ENCODE measurements at places on chromosomes 11 and 22.

DNA sequence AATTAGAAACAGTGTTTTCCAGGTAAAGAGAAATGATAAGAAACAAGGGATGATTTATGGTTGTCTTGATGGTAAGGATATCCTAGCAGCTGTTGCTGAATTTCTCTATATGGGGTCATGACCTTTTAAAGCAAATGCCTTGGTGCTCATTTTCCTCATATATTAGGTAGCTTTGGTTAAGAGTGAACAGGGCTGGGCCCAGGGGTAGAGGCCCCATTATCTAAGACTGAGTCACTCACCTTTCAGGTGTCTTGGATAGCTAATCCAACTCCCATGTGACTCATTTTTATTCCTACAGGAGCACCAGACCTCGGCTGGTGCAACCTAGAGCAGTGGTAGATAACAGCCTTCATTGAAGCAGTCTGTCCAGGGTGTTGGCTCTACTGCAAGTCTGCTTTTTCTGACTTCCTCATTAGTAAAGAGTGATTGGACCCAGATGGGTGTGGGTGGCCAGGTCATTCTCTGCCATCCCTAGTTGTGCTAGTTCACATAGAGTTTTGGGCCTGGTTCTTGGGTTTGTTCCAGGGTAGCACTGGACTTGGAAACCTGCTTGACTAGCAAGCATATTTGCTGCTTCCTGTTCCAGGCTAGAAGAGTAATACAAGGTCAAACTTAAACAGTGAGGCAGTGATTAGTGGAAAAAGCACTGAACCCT lies 37.4 kb downstream of the CTNND1 start:
- DNase-seq, result peak; percentile 19

DNA sequence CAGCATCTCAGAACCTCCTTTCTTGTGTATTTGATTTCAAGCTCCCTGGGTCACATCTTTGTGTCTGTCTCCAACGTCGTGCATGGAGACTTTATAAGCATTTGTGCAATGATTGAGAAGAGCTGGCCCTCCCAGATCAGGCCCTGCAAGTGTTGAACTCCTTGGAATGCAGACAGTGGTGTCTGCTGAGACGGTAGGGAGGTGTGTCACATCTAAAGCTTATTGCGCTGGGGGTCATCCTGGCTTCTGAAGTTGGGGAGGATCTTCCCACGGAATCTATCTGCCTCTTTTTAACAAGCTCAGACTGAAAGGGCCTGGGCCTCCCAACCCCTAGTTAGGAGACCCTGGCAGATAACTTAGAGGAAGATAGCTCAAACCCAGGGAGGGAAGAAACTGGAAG lies 6.7 kb downstream of the APLNR start:
- peak; percentile 40 for DNase-seq

- no peak for DNase-seq
These were observed 4.0 kb downstream of the SLCO2B1 start for GRCh38 chr11:75154646-75155569.

- DNase-seq, result peak; percentile 44
These were observed 98.3 kb downstream of the PKNOX2 start for GRCh38 chr11:125262830-125263218.

- DNase-seq, result peak; percentile 51
These were observed 98.6 kb upstream of the BLID start for GRCh38 chr11:122214567-122214966.

DNA sequence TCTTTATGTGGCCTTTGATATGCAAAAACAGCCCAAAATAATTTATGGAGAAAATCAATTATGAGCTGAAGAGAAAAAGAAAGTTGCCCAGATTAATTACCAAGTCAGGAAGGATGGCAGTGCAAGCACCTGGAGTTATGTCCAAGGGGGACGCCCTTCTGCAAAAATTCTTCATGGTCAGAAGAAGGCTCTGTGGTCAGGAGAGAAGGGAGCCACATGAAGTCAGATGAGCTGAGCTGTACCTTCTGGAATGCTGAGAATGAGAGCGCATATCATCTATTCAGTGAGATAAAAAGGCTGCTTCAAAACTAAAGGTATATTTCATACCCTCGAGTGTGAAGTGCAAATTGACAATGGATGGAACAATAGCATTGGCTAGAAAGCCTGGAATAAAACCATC lies 607.4 kb downstream of the NTM start:
- DNase-seq, result peak; percentile 87

DNA sequence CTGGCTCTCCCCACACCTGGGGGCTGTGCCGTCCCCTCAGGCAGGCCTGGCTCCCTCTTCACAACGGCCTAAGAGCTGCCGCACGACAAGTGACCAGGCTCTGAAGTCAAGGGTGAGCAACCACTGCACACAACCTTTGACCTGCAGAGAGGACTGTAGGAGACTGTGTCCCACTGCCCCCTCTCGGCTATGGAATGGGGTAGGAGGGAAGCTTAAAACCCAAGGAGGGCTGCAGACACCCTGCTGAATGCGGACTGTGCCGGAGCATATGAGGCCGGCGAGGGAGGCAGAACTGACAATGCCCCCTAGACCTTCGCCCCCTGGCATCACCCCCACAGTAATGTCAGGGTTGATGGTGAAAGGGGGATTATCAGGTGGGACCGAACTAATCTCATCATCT lies 311.9 kb downstream of the CTTN start:
- DNase-seq, result no peak

DNA sequence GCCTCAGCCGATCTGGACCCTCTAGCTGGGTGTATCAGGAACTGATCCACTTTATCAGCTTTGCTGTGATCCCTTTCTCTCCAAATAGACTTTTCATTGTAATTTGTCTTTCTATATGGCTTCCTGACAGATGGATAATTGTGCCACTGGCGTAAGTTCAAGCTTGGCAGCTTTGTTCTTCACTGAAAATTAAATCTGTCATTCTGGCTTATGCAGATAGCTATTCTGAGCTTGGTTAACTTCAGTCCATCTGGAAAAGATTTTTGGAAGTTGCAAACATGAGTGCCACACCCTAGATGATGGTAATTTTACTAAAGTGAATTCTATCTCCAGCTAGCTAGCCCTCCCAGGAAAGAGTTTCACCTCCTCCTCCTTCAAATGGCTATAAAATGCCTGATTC lies 8.1 kb downstream of the OR5A2 start:
- DNase-seq, result no peak

GRCh38 chr11:73390601-73391565 lies 14.7 kb downstream of the RELT start:
- DNase-seq, result no peak

DNA sequence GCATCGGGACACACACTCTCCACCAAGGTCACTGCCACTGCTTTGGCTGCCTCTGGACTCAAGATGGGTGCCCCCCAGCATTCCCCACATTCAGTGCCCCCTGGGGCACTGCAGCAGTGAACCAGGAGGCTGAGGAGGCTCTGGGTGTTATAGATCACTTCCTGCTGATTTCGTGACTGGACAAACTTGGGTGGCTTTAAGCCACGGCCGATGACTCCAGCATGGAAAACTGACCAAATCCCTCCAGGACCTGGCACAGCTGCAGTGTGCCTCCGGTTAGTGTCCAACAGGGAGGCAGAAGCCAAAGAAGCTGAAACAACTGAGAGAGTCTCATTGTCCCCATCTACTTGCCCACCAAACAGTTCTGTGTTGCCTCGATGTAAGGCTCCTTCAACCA lies 1.2 kb upstream of the GANAB start:
- DNase-seq, result no peak

GRCh38 chr11:8047382-8047781 lies 33.6 kb upstream of the TUB start:
- DNase-seq, result no peak

DNA sequence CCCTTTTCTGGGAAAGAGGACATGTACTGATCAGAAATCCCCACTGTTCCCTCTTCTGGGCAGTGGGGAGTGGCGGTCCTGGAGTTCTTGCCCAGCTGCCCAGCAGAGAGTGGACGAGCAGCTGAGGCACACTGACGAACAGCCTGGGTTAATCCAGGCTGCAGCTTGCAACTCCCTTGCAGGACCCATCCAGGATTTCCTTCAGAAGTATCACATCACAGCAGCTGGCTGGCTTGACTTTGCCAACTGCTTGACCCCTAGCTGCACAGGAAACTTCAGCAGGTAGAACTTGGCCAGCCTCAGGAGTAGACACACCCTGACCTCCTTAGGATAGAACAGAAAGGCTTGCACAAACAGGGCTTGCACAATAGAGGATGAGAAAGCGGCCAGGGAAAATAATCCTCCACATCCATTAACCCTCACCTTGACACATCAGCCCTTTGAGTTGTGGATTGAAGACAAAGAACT lies 27.9 kb upstream of the FZD4 start:
- no peak for DNase-seq

DNA sequence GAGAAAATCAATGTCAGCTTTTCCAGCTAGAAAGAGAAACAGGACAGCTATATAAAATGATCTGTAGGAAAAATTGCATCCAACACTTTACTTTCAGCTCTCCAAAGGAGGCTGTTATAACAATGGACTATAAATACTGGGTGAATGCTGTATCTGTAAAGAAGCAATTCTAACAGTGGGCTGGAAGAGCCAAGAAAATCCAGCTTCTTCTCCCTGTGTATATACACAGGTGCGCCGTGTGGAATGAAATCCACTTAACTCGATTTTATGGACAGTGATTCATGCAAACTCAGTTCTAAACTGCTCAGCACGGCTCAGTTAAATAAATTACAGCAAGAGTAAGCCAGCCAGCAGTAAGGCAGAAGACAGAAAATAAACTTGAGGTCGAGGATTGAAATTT lies 32.5 kb upstream of the LMO2 start:
- DNase-seq, result no peak

DNA sequence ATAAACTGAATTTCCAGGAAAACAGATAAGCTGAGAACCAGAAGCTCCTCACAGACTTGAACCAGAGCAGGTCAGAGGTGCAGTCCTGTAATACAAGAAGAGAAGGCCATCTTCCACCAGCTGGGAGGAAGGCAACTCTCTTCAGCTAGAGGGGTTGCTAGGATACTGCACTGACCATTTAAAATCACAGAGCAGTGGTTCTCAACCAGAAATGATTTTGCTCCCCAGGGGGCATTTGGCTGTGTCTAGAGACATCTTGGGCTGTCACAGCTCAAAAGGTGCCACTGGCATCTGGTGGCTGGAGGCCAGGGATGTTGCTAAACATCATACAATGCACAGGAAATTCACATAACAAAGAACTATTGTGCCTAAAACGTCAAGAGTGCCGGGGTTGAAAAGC lies 17.2 kb downstream of the OPCML start:
- DNase-seq, result no peak

DNA sequence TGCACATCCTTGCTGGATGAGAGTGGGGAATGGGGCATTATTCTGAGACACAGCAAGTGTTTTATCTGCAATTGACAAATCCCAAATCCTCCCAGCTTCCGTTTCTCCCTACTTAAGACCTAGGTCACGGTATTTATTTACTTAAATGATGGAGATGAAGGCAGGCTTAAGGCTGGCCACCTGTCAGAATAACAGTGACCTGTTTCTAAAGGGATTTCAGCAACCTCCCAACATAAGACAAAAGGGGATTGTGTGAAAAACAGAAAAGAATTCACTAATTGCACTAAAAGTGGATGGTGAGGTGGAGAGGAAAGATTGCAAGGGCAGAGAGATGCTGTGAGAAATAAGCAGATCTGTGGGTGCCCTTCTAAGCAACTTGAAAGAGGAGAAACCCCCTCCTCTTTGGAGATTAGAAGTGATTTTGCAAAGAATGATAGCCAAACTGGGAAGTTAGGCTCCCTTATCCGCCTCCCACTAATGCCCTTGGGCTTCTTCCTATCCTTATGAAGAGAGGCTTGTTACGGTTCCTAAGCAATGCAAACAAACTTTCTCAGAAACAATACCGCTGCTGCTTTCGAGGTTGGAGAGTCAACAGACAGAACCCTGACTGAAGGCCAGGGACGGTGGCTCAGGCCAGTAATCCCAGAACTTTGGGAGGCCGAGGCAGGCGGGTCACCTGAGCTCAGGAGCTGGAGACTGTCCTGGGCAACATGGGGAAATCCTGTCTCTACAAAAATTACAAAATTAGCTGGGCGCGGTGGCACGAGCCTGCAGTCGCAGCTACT lies 84.3 kb downstream of the ARL14EP start:
- DNase-seq, result no peak

DNA sequence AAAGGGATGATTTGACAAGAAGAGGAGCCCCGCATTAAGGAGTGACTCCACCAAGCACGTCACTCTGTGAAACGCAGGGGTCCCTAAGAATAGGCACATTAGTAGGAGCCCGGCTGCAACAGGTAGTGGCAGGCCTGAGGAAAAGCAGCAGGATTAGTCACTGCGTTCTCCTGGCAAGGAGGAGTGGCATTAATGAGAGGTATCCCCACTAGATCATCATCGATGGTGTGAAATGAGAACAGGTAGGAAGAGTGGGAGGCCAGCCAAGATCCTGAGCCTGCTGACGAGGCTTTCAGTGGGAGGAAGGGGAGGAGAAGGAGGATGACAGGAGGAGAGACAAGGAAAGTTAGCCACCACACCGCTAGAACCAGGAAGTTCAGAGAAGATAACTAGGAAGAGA lies 38.6 kb downstream of the NRXN2 start:
- no peak for DNase-seq

DNA sequence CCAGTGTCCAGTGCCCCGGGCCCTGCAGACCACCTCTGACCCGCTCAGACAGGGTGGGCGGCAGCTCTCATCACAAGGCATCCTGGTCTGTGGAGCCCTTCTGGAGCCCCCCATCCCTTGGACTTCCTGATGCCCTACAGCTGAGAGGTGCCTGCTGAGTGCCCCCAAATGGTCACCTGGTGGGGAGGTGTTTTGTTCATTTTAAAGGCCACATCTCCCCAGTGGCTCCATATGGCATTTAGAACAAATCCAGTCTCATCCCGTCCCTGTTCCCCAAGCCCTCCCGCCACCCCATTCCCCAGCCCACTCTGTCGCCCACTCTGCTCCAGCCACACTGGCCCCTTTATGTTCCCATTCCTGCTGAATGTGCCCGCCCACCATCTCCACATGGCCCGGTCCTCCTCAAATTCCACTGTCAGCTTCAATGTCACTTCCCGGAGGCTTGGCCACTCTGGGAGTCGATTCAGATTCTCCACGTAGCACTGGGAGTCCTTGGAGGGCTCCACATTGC lies 32.8 kb downstream of the OSBPL5 start:
- no peak for DNase-seq

- DNase-seq, result no peak
These were observed 671.7 kb downstream of the BRD1 start for GRCh38 chr22:49155770-49156580.

DNA sequence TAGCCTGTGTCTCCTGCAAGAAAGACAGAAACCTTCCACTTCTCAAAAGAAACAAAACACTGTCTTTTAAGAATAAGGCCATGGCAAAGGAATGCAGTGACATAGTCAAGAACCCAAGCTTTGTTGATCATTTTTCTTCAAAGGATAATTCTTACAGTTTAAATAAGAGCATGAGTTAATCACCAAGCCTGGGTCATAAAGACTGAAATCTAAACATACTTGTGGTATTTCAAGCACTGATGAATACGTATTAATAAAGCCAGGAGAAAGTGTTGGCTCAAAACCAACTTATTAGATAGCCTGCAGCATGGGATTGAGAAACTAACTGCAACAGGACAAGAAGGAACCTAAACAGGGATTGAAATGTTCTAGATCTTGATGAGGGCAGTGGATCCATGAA lies 143.3 kb upstream of the MTNR1B start:
- peak; percentile 81 for DNase-seq

GRCh38 chr22:47201996-47202818 lies 439.8 kb downstream of the TBC1D22A start:
- no peak for DNase-seq

GRCh38 chr22:21866833-21867527 lies 465 bp downstream of the MAPK1 start:
- no peak for DNase-seq
